Lung (tissue), 17 donors: ENCODE measurements at places on chromosomes 12 and 14. TPM values are rescaled to one million over a fixed set of nuclear protein-coding genes. Genes with fewer than 3 reads are reported as not detected.

The SMAGP gene
- polyA plus RNA-seq: 17.0 TPM

The NANOG gene
- not detected for polyA plus RNA-seq

The SYT1 gene
- 0.05 TPM for polyA plus RNA-seq

The ZNF605 gene
- 3.8 TPM for polyA plus RNA-seq
